RPMI8226 (cell line): ENCODE measurements at places on chromosomes 3 and 15.

- no peak for DNase-seq
Observed at GRCh38 chr15:52844823-52845222, 54.7 kb upstream of the ONECUT1 start.

DNA sequence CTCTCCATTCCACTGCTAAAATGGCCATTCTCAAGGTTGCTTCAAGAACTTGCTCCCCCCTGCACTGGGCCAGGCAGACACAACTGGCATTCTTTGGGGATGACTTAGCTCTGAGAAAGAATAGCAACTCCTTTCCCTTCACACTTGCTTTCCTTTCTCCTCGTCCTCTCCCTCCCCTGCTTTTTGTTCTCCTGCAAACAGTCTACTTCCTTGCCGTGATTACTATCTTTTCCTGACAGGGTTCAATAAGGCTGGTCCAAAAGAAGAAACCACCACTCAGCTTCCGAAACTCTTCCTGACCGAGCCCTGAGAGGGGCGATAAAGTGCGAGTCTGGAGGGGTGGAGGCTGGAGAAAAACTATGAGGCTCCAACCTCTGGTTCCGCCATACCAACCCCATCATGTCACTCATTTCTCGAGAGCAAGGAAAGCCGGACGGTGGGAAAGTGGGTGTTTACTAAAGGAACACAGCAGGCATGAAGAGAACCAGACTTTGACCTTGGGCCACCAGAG lies 5.0 kb downstream of the AMOTL2 start:
- no peak for DNase-seq

GRCh38 chr3:23668430-23668904 lies 137.3 kb upstream of the UBE2E1 start:
- DNase-seq = no peak

DNA sequence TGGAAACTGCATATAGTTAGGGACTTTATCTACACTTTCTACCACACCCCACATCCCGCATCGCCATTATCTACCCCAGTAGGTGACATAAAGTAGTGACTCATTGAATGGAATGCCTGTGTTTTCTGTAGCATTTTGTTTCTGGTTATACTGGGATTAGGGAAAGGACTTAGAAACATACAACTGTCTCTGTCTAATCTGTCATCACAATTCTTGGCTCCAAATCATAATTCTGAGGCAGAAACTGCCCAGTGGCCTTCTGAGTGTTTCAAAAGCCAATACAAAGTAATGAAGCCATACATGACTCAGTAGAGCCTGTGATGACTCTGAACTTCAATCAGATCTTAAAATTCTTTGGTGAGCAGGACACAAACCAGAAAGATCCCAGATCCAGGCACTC lies 115.7 kb upstream of the CHRM5 start:
- DNase-seq = no peak

DNA sequence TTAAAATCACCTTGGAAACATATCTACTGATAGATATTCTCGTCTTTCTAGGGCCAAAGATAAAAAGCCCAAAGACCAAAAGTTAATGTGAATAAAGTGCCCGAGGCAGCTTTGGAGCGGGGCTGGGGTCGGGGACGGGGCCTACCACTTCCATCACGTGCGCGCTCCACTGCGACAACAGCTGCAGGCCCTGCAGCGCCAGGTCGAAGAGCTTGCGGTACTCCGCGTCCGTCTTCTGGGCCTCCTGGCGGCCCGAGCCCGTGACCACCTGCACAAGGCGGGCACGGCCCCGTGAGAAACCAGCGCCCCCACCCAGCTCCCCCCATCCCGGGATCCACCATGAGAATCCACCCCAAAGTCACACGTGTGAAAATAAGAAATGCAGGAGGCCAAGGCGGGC lies 52.4 kb downstream of the CYFIP1 start:
- DNase-seq = no peak

DNA sequence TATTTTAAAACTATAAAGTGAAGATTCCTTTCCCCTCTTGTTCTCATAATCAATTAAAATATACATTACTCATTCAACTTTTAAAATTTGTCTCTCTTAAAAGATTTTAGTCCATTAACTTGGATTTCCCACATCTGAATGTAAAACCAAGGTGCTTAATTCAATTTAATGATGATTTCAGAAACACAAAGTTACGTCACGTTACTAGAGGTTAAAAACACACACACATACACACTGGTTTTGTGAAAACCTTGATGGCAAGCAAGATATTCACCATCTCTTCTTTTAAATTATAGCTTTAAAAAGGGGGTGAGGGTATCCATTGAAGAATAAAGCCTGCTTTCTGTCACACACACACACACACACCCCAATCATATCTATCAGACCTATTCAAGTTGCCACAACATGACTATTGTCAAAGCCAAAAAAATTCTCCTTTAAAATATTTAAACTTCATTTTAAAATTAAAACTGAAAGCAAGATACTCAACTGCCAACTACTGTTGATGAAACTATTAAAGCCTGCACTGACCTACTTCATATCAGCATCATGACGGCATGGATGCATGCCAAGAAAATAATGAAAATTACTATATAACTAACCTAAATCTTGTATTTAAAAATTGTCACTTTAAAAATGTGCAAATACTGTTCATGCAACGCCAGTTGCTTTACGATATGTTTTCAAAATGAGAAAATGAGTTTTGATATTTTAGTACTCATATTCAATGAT lies 2.1 kb downstream of the RFX7 start:
- peak; percentile 39 for DNase-seq

- DNase-seq = peak; percentile 0
Observed at GRCh38 chr15:73398861-73399260, 30.1 kb upstream of the HCN4 start.

DNA sequence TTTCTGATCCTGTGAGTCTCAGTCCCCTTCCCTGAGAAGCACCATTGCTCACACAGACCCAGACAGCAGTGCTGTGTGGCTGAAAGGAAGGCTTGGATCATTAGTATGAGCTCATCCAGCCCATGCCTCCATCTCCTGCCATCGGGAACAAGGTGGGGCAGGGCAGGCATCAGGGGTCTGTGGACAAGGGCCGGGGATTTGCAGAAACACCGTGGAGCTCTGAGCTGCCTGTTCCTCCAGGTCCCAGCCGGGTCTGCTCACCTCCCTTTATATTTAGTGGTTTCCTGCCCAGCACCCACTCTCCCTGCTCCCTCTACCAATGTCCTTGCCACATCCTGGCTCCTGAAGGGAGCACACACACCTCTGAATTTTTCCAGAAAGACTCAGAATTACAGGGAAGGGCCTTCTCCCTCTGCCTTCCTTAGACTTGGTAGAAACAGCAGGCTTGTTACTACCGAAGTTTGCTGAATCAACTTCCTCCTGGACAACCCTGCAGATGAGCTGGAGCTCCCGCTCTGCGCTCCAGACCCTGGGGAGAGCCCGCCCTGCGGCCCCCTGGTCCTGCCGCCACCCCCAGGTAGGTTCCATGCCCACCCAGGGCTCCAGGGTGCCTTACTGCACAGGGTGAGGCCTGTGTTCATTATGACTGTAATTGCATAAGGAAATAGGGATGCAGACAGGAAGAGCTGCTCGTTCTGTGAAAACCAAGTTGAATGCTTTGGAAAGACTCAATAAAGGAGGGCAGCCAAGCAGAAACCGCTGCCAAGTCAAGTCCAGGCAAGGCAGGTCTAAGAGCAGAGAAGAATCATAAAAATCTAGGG lies 128.1 kb downstream of the NSMCE3 start:
- DNase-seq = no peak

- no peak for DNase-seq
Observed at GRCh38 chr3:150978566-150979148, 6.1 kb upstream of the CLRN1 start.

DNA sequence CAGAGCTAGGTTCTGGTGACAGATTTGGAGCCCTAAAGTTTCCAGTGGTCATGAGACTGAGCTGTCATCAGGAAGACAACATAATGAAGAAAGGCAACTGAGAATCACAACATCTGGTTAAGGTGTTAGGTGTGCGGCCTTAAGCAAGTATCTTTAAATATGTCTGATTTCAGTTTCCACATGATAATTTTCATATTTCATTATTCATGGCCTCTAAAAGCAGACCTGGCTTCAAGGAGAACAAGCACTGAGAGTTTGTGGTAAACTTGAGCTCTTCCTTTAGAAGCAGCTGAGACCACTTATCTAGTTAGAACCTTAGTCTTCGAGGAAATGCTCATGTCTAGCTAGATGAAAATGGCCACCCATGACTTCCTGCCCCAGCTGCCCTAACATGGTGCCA lies 25.7 kb upstream of the MYLK start:
- no peak for DNase-seq
